ENCODE measurements at places on chromosomes 2 and 18. TPM values are rescaled to one million over a fixed set of nuclear protein-coding genes. Genes with fewer than 3 reads are reported as not detected.

Gene HMSD
- 0.44 TPM for total RNA-seq

Gene LCT
- total RNA-seq: not detected

Gene ERBB4
- total RNA-seq: not detected

Gene TMEM169
- total RNA-seq: 0.14 TPM

Gene SAG
- not detected for total RNA-seq

Gene RSAD2
- 0.43 TPM for total RNA-seq

Gene CXCR2
- not detected for total RNA-seq

Gene ARHGAP25
- 0.44 TPM for total RNA-seq

Gene LTBP1
- total RNA-seq: 265 TPM

Gene RBM44
- total RNA-seq: 0.22 TPM

Gene CPO
- not detected for total RNA-seq

Gene RESP18
- not detected for total RNA-seq

Gene VAPA
- total RNA-seq: 369 TPM

Gene WDFY1
- total RNA-seq: 88.8 TPM

Gene VWA3B
- total RNA-seq: not detected

Gene CD8A
- total RNA-seq: not detected

Gene MEP1B
- not detected for total RNA-seq

Gene MOCOS
- total RNA-seq: 24.9 TPM

Gene PSMA8
- total RNA-seq: not detected

Gene RFX8
- 3.1 TPM for total RNA-seq

Gene TRIB2
- 32.6 TPM for total RNA-seq

Gene ZBTB7C
- under 0.01 TPM for total RNA-seq

Gene FHL2
- total RNA-seq: 260 TPM

Gene TUBA4B
- not detected for total RNA-seq

Gene NMS
- total RNA-seq: not detected

Gene EN1
- total RNA-seq: not detected

Gene EGR4
- total RNA-seq: not detected

Gene LIMS3
- 3.1 TPM for total RNA-seq

Gene GTF2A1L
- total RNA-seq: 0.43 TPM

Gene KCTD1
- 13.9 TPM for total RNA-seq

Gene BOLL
- not detected for total RNA-seq

Gene LHCGR
- not detected for total RNA-seq

Gene HOXD1
- 0.14 TPM for total RNA-seq

Gene CYP20A1
- total RNA-seq: 39.6 TPM

Gene TUBB8B
- not detected for total RNA-seq

Gene ARPC2
- total RNA-seq: 428 TPM

Gene PIEZO2
- 23.2 TPM for total RNA-seq

Gene MROH2A
- total RNA-seq: not detected
